Vagina (tissue), 2 donors: ENCODE measurements at places on chromosomes 3 and 15. TPM values are rescaled to one million over a fixed set of nuclear protein-coding genes. Genes with fewer than 3 reads are reported as not detected.

DNA sequence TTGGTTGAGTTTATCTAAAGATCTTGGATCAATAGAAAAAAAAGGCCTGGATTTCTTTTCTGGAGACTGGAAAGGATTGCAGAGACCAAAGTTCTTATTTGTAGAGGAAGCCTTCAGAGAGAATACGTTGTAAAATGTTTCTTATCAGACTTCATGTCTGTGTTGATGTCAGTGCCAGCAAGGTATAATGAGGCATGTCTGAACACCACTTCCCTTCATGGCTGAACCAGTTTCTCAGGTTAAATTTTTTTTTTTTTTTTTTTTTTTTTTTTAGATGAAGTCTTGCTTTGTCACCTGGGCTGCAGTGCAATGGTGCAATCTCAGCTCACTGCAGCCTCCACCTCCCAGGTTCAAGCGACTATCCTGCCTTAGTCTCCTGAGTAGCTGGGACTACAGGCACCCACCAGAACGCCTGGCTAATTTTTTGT, 17.8 kb upstream of the ZNF774 start:
- no peak for DNase-seq
- H3K36me3 ChIP-seq, result no peaks in the 10 kb centered on the region
- no peaks in the 10 kb centered on the region for H3K27me3 ChIP-seq

- no peaks in the 10 kb centered on the region for H3K4me1 ChIP-seq
- H3K27me3 ChIP-seq, result no peaks in the 10 kb centered on the region
- no peak overlapping the region for H3K4me3 ChIP-seq
- H3K27ac ChIP-seq, result no peak overlapping the region
Measured at GRCh38 chr3:195873281-195873887, 35.0 kb downstream of the TNK2 start.

GRCh38 chr3:37096975-37097374, 77.4 kb downstream of the LRRFIP2 start:
- no peak overlapping the region for H3K4me3 ChIP-seq
- H3K27ac ChIP-seq, result no peak overlapping the region
- DNase-seq, result no peak
- H3K27me3 ChIP-seq, result no peaks in the 10 kb centered on the region
- peaks cover 14% of the 10 kb centered on the region for H3K36me3 ChIP-seq
- H3K4me1 ChIP-seq, result no peaks in the 10 kb centered on the region

GRCh38 chr3:128492671-128493569, at the start of gene GATA2:
GATA2 (minus strand) TSS chr3:128493201; CDS start chr3:128487031, 6,170 bp downstream.
- DNase-seq, result peak; percentile 85
- H3K36me3 ChIP-seq, result no peaks in the 10 kb centered on the region
- H3K4me1 ChIP-seq, result peaks cover 63% of the 10 kb centered on the region

DNA sequence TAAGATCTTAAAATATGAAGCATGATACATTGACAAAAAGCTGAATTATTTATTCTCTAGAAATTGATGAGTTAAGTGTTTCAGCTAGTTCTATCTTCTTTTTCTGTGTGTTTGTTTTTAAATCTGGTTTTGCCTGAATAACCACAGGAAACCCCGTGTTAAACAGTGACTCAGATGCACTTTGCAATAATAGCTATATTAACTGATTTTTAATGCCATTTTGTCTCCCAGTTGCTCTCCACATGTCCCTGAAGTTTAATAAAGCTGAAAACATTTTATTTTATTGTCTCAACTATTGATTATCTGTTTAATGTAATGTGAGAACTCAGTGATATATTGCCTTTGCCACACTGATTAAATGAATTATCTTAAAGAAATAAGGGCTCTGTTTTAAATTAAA, 42.8 kb upstream of the ROBO1 start:
- H3K4me1 ChIP-seq, result no peaks in the 10 kb centered on the region
- no peak overlapping the region for H3K4me3 ChIP-seq
- H3K36me3 ChIP-seq, result no peaks in the 10 kb centered on the region
- DNase-seq, result no peak
- H3K27me3 ChIP-seq, result no peaks in the 10 kb centered on the region

DNA sequence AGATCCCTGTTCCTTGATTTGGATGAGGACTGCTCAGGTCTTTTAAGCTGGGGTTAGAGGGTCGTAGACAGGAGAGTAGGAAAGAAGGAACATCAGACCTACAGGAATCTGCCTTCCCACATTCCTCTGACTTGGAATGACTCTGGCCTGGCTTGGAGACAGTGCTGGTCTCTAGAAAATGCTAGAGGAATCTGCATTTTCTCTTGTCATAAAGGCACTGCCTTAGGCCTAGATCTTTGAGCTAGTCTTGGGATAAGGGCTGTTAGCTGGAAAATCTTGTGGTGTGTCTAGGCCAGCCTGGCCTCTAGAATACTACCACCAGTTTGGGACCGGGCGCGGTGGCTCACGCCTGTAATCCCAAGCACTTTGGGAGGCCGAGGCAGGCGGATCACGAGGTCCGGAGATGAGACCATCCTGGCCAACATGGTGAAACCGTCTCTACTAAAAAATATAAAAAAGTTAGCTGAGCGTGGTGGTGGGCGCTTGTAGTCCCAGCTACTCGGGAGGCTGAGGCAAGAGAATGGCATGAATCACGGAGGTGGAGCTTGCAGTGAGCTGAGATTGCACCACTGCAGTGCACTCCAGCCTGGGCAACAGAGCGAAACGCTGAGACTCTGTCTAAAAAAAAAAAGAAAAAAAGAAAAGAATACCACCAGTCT, 17.3 kb upstream of the BSN start:
- DNase-seq, result no peak
- H3K4me1 ChIP-seq, result peaks cover 15% of the 10 kb centered on the region
- H3K4me3 ChIP-seq, result no peak overlapping the region
- no peak overlapping the region for H3K27ac ChIP-seq
- H3K36me3 ChIP-seq, result no peaks in the 10 kb centered on the region
- H3K27me3 ChIP-seq, result no peaks in the 10 kb centered on the region

DNA sequence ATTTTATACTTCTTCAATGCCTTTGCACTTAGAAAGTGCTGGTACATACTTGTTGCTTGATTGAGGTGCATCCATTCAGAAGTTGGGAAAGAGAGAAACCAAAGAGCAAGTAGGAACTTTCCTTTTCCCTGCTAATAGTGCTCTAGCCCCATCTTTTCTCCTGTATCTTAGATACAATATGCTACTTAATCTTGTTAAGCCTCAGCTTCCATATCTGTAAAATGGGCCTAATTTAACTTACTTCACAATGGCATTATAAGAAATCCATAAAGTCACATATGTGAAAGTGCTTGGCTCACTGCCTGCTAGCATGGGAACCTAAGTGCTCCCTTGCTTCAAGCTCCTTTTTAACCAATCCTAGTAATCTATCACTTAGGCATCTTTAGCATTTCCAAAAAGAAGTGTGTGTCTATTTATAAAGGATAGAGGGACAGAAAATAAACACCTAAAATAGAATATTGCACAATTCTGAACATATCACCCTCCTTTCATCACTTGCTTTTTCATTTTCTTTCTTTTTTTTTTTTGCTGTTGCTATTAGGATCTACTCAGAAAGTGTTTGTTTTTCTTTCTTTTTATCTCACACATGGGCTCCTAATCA, 28.1 kb downstream of the KCNAB1 start:
- DNase-seq, result no peak
- no peaks in the 10 kb centered on the region for H3K36me3 ChIP-seq
- H3K27me3 ChIP-seq, result no peaks in the 10 kb centered on the region
- H3K27ac ChIP-seq, result peak overlapping the region; percentile 37
- no peak overlapping the region for H3K4me3 ChIP-seq
- H3K4me1 ChIP-seq, result peaks cover 25% of the 10 kb centered on the region

The CCR3 gene
- not detected for total RNA-seq

The OXSM gene
- 5.9 TPM for total RNA-seq

- no peak overlapping the region for H3K27ac ChIP-seq
- H3K4me1 ChIP-seq, result no peaks in the 10 kb centered on the region
- H3K36me3 ChIP-seq, result no peaks in the 10 kb centered on the region
- DNase-seq, result no peak
- H3K27me3 ChIP-seq, result no peaks in the 10 kb centered on the region
- no peak overlapping the region for H3K4me3 ChIP-seq
Measured at GRCh38 chr3:171503817-171504216, 43.6 kb upstream of the TNIK start.

- no peak overlapping the region for H3K4me3 ChIP-seq
- H3K4me1 ChIP-seq, result no peaks in the 10 kb centered on the region
- DNase-seq, result no peak
- no peaks in the 10 kb centered on the region for H3K27me3 ChIP-seq
Measured at GRCh38 chr3:126542340-126543241, 16.1 kb downstream of the C3orf22 start.

DNA sequence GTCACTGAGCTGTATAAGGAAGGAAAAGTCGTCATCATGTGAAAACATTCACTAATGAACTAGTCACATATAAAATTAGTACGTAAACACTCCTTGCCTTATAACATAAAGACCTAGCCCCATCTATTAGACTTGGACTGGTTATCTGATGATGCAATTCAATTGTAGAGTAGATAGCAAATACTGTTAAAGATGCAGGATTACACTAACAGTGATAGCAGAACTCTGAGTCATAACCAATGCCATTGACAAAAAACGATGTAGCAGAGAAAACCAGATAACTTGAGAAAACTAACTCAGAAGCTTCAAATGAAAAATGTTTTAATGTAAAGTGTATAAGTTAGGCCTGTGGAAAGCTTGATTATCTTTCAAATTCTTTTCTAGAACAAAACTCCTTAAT, 132.2 kb downstream of the WDR72 start:
- H3K27me3 ChIP-seq, result no peaks in the 10 kb centered on the region

DNA sequence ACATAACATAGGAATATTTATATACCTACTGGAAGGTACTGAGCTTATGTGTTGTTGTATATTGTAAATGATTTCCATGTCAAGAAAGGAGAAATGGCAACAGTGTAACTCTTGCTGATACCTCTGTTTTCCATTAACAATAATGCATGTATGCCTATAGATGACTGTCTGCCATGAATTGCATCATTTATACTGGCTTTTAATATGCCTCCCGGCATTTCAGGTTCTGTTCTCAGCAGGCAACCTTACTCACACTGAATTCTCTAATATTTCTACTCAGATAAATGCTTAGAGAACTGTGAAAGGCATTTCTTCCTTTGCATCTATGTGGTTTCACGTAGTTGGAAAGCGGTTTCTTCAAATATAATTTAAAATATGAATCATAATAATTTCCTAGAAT, 41.8 kb downstream of the LEKR1 start:
- no peak overlapping the region for H3K27ac ChIP-seq
- H3K27me3 ChIP-seq, result no peaks in the 10 kb centered on the region
- H3K4me3 ChIP-seq, result no peak overlapping the region
- H3K4me1 ChIP-seq, result no peaks in the 10 kb centered on the region
- no peaks in the 10 kb centered on the region for H3K36me3 ChIP-seq
- no peak for DNase-seq

DNA sequence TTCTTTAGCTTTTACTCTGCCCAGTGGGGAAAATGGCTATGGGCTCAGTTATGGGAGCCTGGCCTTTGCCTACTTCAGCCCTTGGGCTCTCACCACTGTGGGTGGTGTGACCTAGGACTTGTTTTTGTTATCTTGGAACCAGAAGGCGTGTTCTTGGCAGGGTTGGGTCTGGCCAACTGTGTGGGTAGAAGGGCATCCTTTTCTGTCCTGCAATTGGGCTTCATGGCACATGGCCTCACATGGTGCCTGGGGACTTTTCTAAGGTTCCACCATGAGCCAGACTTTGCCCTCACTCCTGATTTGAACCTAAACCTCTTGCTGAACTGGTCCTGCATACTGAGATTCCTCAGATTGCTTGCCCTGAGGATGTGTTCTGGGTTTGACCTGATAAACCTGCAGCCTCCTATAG, 1.7 kb downstream of the GLYCTK start:
- no peak for DNase-seq
- no peaks in the 10 kb centered on the region for H3K36me3 ChIP-seq
- no peaks in the 10 kb centered on the region for H3K27me3 ChIP-seq
- peaks cover 23% of the 10 kb centered on the region for H3K4me1 ChIP-seq

The WDR82 gene
- 44.4 TPM for total RNA-seq

DNA sequence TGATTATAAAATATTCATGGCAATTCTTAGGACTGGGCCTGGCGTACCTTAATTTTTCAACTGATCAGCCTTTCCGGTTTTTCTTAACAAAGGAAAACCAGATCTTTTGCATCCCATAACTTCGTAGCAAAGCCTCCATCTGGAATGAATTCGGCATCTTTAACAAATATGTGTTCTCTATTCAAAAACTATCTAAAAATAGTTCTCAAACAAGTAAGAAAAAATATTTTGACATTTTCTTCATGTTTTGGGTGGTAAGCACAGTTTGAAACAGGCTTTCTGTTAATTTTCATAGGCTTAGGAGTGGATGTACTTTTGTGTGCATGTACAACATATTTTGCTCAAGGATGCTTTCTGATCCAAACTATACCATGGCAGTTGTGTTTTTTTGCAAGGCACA, 55.1 kb downstream of the RBMS3 start:
- no peak for DNase-seq
- peak overlapping the region; percentile 8 for H3K4me3 ChIP-seq
- H3K36me3 ChIP-seq, result no peaks in the 10 kb centered on the region
- peak overlapping the region; percentile 69 for H3K27ac ChIP-seq
- peaks cover 43% of the 10 kb centered on the region for H3K4me1 ChIP-seq

The MCF2L2 gene
- 2.0 TPM for total RNA-seq

The VIPR1 gene
- 9.3 TPM for total RNA-seq

- DNase-seq, result no peak
- H3K36me3 ChIP-seq, result no peaks in the 10 kb centered on the region
- H3K4me3 ChIP-seq, result peak overlapping the region; percentile 99
- H3K27ac ChIP-seq, result peak overlapping the region; percentile 99
- peaks cover 47% of the 10 kb centered on the region for H3K4me1 ChIP-seq
Measured at GRCh38 chr15:73633991-73634495, 854 bp upstream of the NPTN start.

- H3K27ac ChIP-seq, result no peak overlapping the region
- H3K4me1 ChIP-seq, result peaks cover 24% of the 10 kb centered on the region
- no peak for DNase-seq
- peaks cover 11% of the 10 kb centered on the region for H3K27me3 ChIP-seq
- H3K36me3 ChIP-seq, result no peaks in the 10 kb centered on the region
Measured at GRCh38 chr3:127452321-127452821, 138.2 kb downstream of the TPRA1 start.

The CLN6 gene
- total RNA-seq, result 23.3 TPM

DNA sequence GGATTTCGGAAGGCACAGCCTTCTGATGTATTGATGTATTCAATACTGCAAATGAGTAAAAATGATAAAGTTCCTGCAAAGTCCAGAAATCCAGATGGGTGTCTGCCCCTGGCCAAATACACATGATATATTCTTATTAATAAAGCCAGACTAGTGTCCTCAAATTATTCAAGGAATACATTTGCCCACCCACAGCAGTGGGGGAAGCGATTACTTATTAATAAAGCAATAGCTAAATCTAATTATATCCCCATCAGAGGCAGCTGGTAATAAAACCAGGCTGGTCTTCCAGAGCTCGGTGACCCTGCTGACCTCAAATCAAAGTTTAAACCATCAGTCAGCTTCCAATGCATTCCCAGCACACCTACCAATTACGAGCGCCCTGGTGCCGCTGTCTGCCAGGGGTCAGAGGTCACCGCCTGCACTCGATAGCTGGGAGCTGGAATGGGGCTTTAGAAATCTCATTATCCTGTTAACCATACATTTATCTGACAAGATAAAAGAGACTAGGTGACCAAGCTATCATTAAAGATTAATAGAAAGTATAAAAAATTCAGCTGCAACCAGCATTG, 330.3 kb downstream of the UACA start:
- H3K4me3 ChIP-seq, result no peak overlapping the region
- no peak for DNase-seq
- H3K36me3 ChIP-seq, result no peaks in the 10 kb centered on the region
